Activated CD8-positive, alpha-beta T cell treated with anti-CD3 and anti-CD28 coated beads, Interleukin-2, amount 10 ng/mL, durations not matched to agents 7 days and 5 days (primary cell): ENCODE measurements at places on chromosomes 4 and X.
A peak's percentile ranks its signal among the peaks of the same experiment; 100 is the strongest.

DNA sequence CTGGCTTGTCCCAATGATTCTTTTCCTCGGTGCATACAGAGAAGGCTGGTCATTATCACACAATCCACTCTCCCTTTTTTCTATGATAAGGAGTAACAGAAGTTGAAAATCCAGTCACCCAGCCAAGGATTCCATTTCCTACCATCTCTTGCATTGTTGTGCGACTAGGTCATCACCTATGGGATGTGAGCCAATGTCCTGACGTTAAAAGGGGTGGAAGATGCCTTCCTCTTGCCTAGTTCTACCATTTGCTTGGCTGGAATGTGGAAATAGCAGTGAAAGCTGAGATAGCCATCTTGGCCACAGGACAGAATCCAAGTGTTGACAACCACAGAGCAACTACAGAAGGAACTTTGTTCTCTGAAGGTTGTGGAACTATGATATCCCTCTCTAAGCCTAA lies 132.2 kb upstream of the KIT start:
- no peaks in the 10 kb centered on the region for H3K4me1 ChIP-seq
- no peak overlapping the region for H3K4me3 ChIP-seq

- no peak overlapping the region for H3K4me3 ChIP-seq
- no peaks in the 10 kb centered on the region for H3K27me3 ChIP-seq
- DNase-seq, result no peak
- no peak overlapping the region for H3K27ac ChIP-seq
Observed at GRCh38 chr4:42703813-42704212, 46.9 kb upstream of the ATP8A1 start.

- DNase-seq, result peak; percentile 41
- H3K27ac ChIP-seq, result no peak overlapping the region
- no peaks in the 10 kb centered on the region for H3K36me3 ChIP-seq
- H3K4me1 ChIP-seq, result no peaks in the 10 kb centered on the region
Observed at GRCh38 chr4:149914119-149915115, 98.8 kb upstream of the IQCM start.

GRCh38 chr4:85067342-85067741 lies 100.9 kb upstream of the WDFY3 start:
- peaks cover 2% of the 10 kb centered on the region for H3K27me3 ChIP-seq
- H3K4me1 ChIP-seq, result no peaks in the 10 kb centered on the region
- DNase-seq, result no peak
- H3K4me3 ChIP-seq, result no peak overlapping the region
- no peaks in the 10 kb centered on the region for H3K36me3 ChIP-seq

- H3K4me1 ChIP-seq, result peaks cover 85% of the 10 kb centered on the region
- peak overlapping the region; percentile 70 for H3K4me3 ChIP-seq
- peak overlapping the region; percentile 96 for H3K27ac ChIP-seq
- peaks cover 54% of the 10 kb centered on the region for H3K36me3 ChIP-seq
Observed at GRCh38 chr4:153520227-153520626, 54.1 kb downstream of the TMEM131L start.
